Glomerular endothelial cell (primary cell): ENCODE measurements at places on chromosomes 2 and 18. TPM values are rescaled to one million over a fixed set of nuclear protein-coding genes. Genes with fewer than 3 reads are reported as not detected.

GRCh38 chr2:108918156-108918874 lies 70.7 kb downstream of the EDAR start:
- no peak for DNase-seq

DNA sequence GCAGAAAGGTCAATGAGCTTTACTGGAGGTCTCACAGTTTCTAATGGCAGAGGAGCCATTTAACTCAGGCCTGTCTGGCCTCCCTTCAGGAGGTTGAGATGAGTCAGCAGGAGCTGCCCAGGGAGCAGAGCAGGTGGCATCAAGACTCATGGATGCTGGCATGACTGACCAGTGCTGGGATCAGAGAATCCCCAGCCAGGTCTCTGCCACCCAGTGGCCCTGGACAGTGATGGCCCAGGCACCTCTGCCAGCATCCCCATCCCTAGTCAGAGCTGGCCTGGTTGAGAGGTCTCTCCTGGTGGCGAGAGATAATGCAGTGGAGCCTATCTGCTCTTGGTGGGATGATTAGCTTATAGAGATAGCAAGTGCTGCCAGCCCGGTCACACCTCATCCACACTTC lies 43.1 kb downstream of the GYPC start:
- DNase-seq, result no peak

- no peak for DNase-seq
Observed at GRCh38 chr18:6785001-6785400, 55.5 kb downstream of the ARHGAP28 start.

GRCh38 chr2:216692636-216693413 lies 2.5 kb downstream of the IGFBP5 start:
- no peak for DNase-seq

The SH2D6 gene
- not detected in 2 replicates for total RNA-seq

DNA sequence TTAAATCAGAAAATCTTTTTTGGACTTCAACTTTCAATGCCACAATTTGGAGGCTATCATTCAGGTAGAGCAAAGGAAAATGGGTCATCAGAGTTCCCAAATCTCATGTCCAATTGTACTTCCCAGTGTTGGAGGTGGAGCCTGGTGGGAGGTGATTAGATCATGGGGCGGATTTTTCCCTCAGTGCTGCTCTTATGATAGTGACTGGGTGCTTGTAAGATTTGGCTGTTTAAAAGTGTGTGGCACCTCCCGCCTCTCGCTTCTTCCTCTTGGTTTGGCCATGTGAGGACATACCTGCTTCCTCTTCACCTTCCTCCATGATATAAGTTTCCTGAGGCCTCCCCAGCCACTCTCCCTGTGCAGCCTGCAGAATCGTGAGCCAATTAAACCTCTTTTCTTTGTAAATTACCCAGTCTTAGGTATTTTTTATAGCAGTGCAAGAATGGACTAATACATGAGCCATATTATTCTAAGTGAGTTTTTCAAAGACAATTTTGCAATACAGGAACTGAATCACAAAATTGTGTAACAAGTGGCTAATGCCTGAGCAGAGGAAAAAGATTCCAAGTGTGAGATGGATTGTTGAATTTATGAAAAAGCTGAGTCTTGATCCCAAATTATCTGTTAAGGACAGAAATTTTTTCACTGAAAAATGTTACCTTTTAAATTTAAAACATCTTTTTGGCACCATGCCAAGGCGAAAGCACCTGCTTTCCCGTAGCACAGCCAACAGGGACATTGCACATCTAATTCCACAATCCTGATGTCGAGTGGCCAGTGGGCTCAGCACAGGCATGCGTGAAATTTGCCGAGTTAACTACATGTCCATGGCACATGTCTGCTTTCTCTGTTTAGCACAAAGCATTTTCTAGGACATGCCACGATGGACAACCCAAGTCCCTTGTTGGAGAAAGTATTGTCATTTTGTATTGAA lies 150.9 kb downstream of the COL6A3 start:
- DNase-seq, result no peak

- no peak for DNase-seq
Observed at GRCh38 chr2:84055816-84056215, 403.3 kb downstream of the SUCLG1 start.

DNA sequence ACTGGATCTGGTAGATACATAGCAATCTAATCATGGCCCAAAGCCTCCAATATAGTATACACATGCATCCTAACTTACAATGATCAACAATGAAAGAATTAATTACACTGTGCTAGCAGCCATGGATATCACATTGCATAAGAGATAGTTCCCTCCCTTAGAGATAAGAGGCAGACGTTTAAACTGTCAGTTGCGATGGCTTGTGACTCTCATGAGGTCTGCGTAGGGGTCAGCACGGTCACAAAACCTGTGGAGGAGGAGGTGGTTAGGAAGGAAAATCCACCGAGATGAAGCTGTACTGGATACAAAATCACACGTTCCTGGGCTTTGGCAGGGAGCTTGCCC lies 800 bp upstream of the RALB start:
- DNase-seq, result no peak

DNA sequence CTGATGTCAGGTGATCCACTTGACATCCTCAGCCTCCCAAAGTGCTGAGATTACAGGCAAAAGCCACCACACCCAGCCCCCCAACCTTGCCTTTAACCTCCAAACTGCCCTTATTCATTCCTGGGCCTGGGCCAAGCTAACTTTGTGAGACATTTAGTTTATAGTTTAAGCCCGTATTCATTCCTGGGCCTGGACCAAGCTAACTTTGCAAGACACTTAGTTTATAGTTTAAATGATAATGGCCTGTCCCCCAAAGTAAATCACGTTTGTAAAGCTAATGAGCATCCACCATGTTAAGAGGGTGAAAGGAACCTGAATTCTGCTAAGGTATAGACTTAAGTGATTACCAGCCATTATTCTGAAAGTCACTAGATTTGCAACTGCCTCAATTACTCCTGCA lies 68.7 kb downstream of the NEURL3 start:
- DNase-seq, result no peak

- no peak for DNase-seq
Observed at GRCh38 chr18:78790960-78791359, 188.7 kb upstream of the SALL3 start.

DNA sequence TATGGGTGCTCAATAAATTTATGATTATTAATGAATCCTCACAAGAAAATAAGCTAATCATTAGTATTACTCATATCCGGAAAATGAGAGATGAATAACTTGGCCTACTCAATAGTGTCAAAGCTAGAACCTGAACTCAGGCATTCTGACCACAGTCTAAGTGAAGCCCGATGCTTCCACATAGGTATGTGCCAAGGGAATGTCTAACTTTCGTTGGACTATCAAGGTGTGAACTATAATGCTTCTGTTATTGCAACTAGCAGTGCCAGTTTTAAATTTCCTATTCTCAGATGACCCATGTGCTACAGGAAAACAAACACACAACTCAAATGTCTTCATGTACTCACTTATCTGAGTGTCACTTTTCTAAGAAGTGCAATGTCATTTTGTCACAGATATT lies 1.8 kb downstream of the BARD1 start:
- no peak for DNase-seq

GRCh38 chr2:209790066-209790728 lies 18.6 kb downstream of the UNC80 start:
- no peak for DNase-seq

DNA sequence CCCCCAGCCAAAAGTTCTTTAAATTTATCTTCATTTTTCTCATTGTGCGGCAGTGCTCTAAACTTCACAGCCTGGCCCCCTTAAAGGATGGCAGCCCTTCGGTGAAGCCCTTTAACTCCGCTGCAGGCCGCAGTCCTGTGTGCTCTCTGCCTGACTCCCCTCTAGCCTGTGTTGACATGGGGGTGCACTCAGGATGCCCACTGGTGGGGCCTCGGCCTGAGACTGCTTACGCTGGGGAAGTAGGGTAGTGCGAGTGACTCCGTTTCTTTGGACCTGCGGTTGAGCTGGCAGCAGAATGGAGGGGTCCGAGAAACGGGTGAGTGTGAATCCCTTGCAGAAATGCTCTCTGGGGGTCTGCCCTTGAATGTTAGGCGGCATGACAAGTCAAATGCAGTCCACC lies 5.6 kb downstream of the RAB12 start:
- DNase-seq, result no peak

The TRIM43 gene
- not detected in 2 replicates for total RNA-seq

GRCh38 chr18:38520786-38521185 lies 955.2 kb upstream of the CELF4 start:
- DNase-seq, result no peak

DNA sequence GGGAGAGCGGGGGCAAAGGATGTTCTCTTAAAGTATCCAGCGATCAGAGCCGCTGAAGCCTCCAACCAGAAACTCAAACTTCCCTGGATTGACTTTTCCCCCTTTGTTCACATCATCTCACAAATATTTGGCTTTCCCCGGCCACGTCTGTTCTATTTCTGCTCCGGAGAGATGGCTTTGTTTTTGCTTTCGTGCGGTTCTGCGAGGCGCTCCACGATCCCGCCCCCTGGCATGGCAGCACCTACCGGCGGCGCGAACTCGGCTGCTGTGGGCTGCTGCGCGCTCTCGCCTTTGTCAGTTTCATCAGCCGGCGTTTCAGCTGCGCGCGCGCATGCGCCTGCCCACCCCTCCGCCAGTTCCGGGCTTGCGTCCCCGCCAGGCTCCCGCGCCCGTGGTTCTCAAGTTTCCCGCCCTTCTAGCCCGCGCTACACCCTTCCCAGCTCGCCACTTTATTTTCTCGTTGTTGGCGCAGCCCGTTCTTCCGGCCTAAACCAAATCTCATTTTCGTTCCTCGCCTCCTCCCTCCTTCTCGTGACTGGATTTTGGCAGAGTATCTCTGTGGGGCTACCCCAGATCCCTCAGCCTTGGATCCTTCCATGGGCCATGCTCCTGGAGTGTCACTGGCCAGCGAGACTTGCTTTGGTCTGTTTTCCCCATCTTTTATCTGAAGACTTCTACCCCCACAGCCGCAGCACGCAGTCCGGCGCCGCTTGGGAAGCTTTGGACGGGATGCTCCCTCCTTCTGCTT lies 98.0 kb downstream of the INSIG2 start:
- DNase-seq, result no peak

The CYP26B1 gene
- 0.44 and 2.7 TPM in 2 replicates for total RNA-seq

The GLI2 gene
- 1.7 and 3.7 TPM in 2 replicates for total RNA-seq

The POTEJ gene
- total RNA-seq, result not detected in 2 replicates

- no peak for DNase-seq
Observed at GRCh38 chr18:44893045-44893706, 212.5 kb downstream of the SETBP1 start.

DNA sequence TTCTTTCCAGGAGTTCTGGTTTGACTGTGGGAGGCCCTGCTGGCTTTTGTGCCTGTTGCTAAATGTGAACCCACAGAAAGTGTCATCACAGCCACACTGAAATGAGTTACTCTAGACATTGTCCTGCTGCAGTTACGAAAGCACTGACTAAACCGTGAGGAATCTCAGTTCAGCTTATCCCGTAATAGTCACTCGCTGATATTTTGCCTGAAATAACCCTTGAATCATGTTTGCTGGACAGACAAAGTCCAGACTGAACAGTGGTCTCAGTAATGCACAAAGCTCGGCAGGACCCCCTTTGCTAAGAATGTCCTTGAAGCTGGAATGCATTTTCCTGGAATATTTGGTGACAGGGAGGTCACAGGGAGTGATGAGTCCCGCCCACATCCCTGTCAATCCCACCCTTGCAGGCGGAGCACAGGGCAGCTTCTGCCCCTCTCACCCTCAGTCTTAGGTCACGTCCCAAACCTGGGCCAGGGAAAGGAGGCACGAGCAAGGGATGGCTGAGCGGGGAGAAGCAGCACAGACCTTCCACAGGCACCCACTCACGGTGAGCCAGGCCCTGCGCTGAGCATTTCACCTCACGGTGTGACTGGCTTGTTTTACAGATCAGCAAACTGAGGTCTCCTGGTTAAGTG lies 53.4 kb downstream of the ADI1 start:
- no peak for DNase-seq

DNA sequence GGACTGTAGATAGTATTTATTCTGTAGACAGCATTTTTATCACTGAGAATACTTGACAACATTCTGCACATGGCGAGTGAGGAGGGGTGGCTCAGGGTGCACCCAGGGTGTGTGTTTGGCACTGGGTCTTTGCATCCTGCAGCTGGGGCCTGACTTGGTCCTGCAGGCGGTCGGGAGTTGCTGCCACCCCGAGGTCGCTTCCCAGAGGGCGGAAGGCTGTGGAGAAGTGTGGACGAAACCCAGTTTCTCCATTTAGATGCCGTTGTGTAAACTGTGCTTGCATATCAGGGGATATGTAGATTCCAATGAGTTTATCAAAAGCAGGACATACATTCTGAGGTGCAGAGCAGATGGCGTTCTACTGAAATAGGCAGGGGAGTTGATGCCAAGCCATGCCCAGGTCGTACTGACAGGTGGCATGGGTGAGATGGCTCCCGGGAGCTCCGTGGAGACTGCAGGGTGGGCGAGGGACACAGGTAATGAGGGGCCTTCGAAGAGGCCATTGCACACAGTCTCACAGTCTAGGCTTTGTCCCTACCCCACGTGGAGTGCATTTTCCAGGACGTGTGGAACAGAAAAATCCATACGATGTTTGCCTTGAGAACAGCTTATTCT lies 74.5 kb downstream of the RTP5 start:
- no peak for DNase-seq

GRCh38 chr18:38646296-38646695 lies 1080.7 kb upstream of the CELF4 start:
- DNase-seq, result no peak

The MDH1B gene
- total RNA-seq, result 0.12 and 0.29 TPM in 2 replicates

GRCh38 chr2:8277921-8278571 lies 403.8 kb upstream of the ID2 start:
- no peak for DNase-seq

The TMEM163 gene
- total RNA-seq, result 1.6 and 3.2 TPM in 2 replicates

DNA sequence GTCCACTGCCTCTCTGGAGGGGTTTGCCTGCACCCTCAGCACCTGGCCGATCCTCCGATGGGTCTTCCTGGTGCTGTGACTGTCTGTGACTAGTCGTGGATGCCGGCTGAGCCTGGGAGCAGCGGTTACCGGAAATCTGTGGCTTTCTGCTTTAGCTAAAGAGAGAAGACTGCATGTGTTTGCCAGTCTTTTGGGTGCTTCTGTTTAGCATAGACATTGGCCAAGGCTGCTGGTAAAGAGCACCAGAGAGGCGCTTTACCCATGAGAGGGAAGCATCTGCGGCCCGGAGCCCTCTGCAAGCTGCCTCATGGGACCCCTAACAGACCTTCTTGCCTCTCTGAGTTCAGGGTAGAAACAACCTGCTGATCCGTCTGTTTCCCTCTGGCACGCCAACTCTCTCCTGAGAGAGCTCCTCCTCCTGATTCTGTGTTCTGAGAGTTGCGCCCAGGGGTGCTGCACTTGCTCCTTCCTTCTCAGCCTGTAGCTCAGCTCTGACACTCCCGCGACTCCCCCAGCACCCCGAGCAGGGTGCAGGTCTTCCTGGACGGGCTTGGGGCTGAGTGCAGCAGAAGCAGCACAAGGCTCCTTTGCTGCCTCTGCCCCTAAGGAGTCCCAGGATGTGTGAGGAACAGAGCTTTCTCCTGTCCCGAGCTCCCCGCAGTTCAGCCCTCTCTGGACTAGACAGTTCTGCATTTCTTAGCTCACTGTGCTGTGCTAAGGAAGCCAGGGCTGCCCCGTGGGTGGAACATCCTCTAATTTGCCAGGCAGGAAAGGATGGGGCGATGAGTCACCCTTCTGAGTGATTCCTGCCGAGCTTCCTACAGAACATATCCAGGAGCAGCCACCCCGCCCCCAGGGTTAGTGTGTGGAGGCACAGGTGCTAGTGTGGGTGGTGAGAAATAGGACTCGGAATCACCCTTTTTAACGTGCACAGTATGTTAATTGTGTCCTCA lies 203.2 kb downstream of the SH3RF3 start:
- DNase-seq, result no peak

The NEDD4L gene
- 36.4 and 63.9 TPM in 2 replicates for total RNA-seq

- DNase-seq, result peak; percentile 39
Observed at GRCh38 chr2:101063352-101064124, 61.4 kb downstream of the RPL31 start.

The SPHKAP gene
- not detected in 2 replicates for total RNA-seq

- DNase-seq, result peak; percentile 33
Observed at GRCh38 chr18:13003466-13003896, 12.3 kb downstream of the CEP192 start.

The MC5R gene
- not detected in 2 replicates for total RNA-seq
